ENCODE measurements at places on chromosomes 12 and 14.

DNA sequence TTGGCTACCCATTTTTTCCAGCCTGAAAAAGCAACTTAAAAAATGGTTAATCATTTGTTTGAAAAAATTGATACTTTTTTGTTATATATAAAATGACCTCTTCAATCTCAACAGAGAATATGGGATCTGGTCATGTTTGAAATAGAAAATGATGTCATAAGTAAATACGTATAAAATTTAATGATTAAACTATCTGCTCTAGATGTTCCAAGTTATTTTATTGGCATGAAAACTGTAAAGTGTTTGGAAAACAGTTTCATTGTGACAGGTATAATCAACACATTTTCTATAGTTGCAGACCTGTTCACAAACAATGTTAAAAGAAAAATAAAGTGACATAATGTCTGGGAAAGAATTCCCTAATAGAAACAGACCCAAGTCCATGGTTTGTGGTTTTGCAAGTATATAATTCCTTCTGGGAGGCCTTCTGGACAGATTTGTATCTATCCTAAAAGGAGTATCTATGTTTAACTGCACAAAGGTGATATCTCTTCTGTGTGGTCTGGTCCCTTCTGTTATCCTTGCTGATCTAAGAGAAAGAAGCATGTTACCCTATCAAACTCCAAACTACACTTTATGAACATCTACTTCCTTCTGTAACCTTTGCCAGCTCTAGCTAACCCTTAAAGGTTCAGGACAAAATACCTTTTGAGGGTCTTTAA lies 39.5 kb upstream of the LRIG3 start:
- no peaks in the 10 kb centered on the region for H3K36me3 ChIP-seq
- no peaks in the 10 kb centered on the region for H3K27me3 ChIP-seq

GRCh38 chr14:91416744-91417119 lies 888 bp downstream of the CCDC88C start:
- H3K27me3 ChIP-seq, result peaks cover 38% of the 10 kb centered on the region
- no peaks in the 10 kb centered on the region for H3K36me3 ChIP-seq
- H3K27ac ChIP-seq, result no peak overlapping the region

DNA sequence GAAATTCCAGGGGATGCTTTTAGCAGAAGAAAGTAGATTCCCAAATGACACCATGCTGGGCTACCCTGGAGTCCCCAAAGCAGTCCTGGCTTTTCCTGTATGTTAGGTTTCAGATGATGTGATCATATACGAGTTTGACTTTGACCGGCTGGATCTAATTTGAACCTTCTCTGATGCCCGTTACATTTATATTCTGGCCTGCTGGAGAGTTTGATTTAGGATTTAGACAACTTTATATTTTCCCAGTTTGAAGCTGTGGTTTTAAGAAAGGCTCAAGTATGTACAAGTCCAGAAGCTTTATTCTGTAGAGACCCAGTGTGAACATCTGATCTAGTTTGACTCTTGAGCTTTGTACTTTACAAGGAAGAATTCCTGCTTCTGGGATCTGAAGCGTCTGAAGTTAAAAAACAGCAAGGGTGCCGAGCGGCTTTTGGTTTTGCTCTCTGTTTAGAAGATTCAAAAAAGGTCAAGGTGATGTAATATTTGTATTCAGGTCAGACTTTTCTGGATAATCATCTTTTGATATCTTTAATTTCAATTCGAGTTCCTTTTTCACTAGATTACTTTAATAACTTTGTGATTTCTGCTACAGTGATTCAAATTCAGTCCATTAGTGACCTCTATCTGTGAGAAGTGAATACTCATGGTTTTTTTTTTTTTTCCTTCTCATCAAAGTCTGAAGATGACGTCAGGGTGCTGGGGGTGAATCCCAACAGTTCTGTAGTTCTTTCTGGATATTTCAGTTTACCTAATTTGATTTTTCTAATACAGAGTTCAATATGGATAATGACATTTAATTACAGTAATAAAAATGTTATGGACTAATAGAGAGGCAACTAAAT lies 6.3 kb downstream of the FLRT2 start:
- no peaks in the 10 kb centered on the region for H3K27me3 ChIP-seq
- H3K4me1 ChIP-seq, result peaks cover 43% of the 10 kb centered on the region
- peak overlapping the region; percentile 87 for H3K27ac ChIP-seq
- DNase-seq, result peak; percentile 92

- no peak overlapping the region for H3K27ac ChIP-seq
- H3K36me3 ChIP-seq, result no peaks in the 10 kb centered on the region
- H3K27me3 ChIP-seq, result peaks cover 53% of the 10 kb centered on the region
- H3K4me3 ChIP-seq, result no peak overlapping the region
- DNase-seq, result no peak
These were observed 48.8 kb downstream of the LRTM2 start for GRCh38 chr12:1869145-1869544.

DNA sequence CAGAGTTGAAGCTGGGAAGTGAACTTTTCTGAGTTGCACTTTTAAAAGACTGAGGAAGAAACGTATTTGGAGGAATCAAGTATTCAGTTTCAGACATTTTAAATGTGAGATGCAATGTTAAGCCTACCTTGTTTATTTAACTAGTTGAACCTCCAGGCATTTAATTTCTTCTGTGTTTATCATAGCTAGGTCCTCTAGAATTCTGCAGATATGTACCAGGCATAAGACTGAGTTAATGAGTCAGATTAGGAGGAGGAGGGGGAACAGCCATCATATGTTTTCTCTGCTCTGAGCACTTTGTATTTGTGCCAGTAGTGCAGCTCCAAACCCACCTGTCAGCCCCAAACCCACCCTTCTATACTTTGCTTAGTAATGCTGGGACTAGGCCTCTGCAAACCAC lies 16.4 kb upstream of the SAMD4A start:
- H3K27me3 ChIP-seq, result no peaks in the 10 kb centered on the region
- no peak for DNase-seq
- H3K36me3 ChIP-seq, result no peaks in the 10 kb centered on the region
- H3K27ac ChIP-seq, result no peak overlapping the region

GRCh38 chr12:101021911-101022388 lies 188.1 kb downstream of the SLC5A8 start:
- H3K27me3 ChIP-seq, result no peaks in the 10 kb centered on the region
- no peaks in the 10 kb centered on the region for H3K36me3 ChIP-seq
- peak overlapping the region; percentile 80 for H3K27ac ChIP-seq
- DNase-seq, result peak; percentile 96
- H3K4me1 ChIP-seq, result peaks cover 47% of the 10 kb centered on the region

DNA sequence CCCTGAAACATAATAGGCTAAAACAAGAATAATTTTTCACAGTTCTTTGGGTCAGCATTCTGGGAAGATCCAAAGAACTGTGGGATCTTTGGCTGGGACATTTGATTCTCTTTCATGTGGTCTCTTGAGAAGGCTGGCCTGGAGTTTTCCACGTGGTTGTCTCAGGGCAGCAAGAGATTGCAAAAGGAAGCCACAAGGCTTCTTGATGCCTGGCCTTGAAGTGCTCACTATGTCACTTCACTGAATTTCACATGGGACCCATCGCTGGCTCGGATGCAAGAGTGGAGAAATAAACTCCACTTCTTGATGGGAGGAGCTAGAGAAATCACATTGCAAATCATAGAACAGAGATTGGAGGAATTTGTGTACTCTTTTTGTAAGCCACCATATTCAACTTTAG lies 343.4 kb downstream of the MED13L start:
- no peak overlapping the region for H3K27ac ChIP-seq
- no peak overlapping the region for H3K4me3 ChIP-seq
- no peaks in the 10 kb centered on the region for H3K27me3 ChIP-seq

GRCh38 chr12:848173-848865 lies 95.9 kb downstream of the WNK1 start:
- no peak overlapping the region for H3K4me3 ChIP-seq
- peaks cover 47% of the 10 kb centered on the region for H3K4me1 ChIP-seq
- H3K27ac ChIP-seq, result peak overlapping the region; percentile 46
- peak; percentile 75 for DNase-seq
- H3K27me3 ChIP-seq, result no peaks in the 10 kb centered on the region
- peaks cover 7% of the 10 kb centered on the region for H3K36me3 ChIP-seq

- DNase-seq, result no peak
- H3K4me3 ChIP-seq, result no peak overlapping the region
- no peaks in the 10 kb centered on the region for H3K36me3 ChIP-seq
These were observed 163.0 kb upstream of the PELI2 start for GRCh38 chr14:55955175-55955574.

- H3K27me3 ChIP-seq, result no peaks in the 10 kb centered on the region
- no peaks in the 10 kb centered on the region for H3K4me1 ChIP-seq
- DNase-seq, result no peak
- no peak overlapping the region for H3K27ac ChIP-seq
- H3K4me3 ChIP-seq, result no peak overlapping the region
These were observed 157.5 kb downstream of the NRXN3 start for GRCh38 chr14:78327426-78328221.

DNA sequence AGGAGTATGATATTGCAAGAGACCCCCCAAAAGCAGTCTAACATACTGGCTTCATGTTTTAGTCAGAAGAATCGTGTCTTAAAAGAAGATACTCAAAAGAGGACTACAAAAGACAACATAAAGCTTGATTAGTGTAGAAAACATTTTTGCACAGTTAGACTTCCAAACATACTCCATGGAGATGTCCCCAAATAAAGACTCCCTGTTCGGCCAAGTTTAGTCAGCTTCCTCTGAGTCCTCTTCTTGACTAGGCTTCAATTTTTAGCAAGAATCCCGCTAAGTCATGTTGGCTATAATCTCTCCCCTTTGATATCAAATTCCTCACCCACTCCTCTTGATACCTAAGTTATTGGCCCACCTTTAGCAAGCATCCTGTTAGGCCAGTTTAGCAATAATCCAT lies 298.0 kb downstream of the RMST start:
- no peaks in the 10 kb centered on the region for H3K27me3 ChIP-seq
- no peaks in the 10 kb centered on the region for H3K4me1 ChIP-seq
- H3K4me3 ChIP-seq, result no peak overlapping the region
- no peak overlapping the region for H3K27ac ChIP-seq
- no peaks in the 10 kb centered on the region for H3K36me3 ChIP-seq
- no peak for DNase-seq

- DNase-seq, result no peak
- H3K27ac ChIP-seq, result no peak overlapping the region
- H3K4me3 ChIP-seq, result no peak overlapping the region
- no peaks in the 10 kb centered on the region for H3K27me3 ChIP-seq
- peaks cover 29% of the 10 kb centered on the region for H3K36me3 ChIP-seq
These were observed 2.4 kb downstream of the MLF2 start for GRCh38 chr12:6750506-6750905.

DNA sequence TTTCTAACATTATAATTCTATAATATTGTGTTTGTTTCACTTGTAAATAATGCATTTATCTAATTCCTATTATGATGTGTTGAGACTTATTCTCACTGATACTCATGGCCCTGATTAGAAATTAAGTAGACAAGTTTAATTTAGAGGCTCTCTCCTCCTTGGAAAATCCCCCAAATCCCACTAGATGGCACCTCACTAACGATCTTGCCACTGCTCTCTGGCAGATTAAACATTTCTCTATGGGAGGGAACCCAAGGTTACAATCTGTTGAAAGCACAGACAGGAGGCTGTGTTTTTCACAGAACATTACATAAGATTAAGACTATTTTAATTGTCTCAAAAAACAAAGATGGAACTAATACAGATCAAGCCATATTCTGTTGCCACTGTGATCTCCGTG lies 318.7 kb downstream of the LRFN5 start:
- no peak overlapping the region for H3K27ac ChIP-seq
- no peak overlapping the region for H3K4me3 ChIP-seq
- H3K4me1 ChIP-seq, result no peaks in the 10 kb centered on the region

- no peaks in the 10 kb centered on the region for H3K27me3 ChIP-seq
- peak overlapping the region; percentile 62 for H3K4me3 ChIP-seq
- H3K4me1 ChIP-seq, result peaks cover 19% of the 10 kb centered on the region
- no peaks in the 10 kb centered on the region for H3K36me3 ChIP-seq
- peak overlapping the region; percentile 67 for H3K27ac ChIP-seq
These were observed 223.4 kb downstream of the PCNX1 start for GRCh38 chr14:71130491-71131179.

GRCh38 chr14:49220492-49220891 lies 365.7 kb downstream of the RPS29 start:
- H3K36me3 ChIP-seq, result no peaks in the 10 kb centered on the region
- no peaks in the 10 kb centered on the region for H3K27me3 ChIP-seq
- H3K27ac ChIP-seq, result no peak overlapping the region
- DNase-seq, result no peak

GRCh38 chr12:81668475-81668874 lies 90.7 kb downstream of the PPFIA2 start:
- DNase-seq, result peak; percentile 94
- peaks cover 4% of the 10 kb centered on the region for H3K4me1 ChIP-seq
- H3K36me3 ChIP-seq, result no peaks in the 10 kb centered on the region
- no peak overlapping the region for H3K27ac ChIP-seq
- H3K4me3 ChIP-seq, result no peak overlapping the region

GRCh38 chr14:36503771-36504741 lies 16.0 kb downstream of the NKX2-1 start:
- no peak for DNase-seq
- peaks cover 74% of the 10 kb centered on the region for H3K27me3 ChIP-seq
- no peak overlapping the region for H3K27ac ChIP-seq
- no peak overlapping the region for H3K4me3 ChIP-seq
- no peaks in the 10 kb centered on the region for H3K4me1 ChIP-seq

GRCh38 chr12:107526555-107527180 lies 158.9 kb upstream of the PWP1 start:
- H3K4me3 ChIP-seq, result no peak overlapping the region
- no peak overlapping the region for H3K27ac ChIP-seq
- no peaks in the 10 kb centered on the region for H3K36me3 ChIP-seq
- H3K4me1 ChIP-seq, result peaks cover 6% of the 10 kb centered on the region
- DNase-seq, result no peak

GRCh38 chr14:62497708-62498107 lies 547.5 kb downstream of the KCNH5 start:
- H3K27me3 ChIP-seq, result no peaks in the 10 kb centered on the region
- no peak for DNase-seq
- H3K36me3 ChIP-seq, result no peaks in the 10 kb centered on the region
- no peak overlapping the region for H3K27ac ChIP-seq

DNA sequence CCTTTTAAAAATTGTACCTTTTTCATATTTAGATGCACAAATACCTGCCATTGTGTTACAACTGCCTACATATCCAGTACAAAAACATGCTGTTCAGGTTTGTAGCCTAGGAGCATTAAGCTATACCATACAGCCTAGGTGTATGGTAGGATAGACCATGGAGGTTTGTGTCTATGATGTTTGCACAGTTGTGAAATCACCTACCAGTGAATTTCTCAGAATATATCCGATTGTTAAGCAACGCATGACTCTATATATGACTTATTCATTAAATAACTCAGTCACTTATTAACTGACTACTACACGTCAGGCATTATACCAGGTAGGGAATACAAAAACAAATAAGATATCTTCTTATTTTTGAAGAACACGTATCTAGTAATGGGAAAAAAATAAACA lies 26.2 kb upstream of the ETNK1 start:
- no peaks in the 10 kb centered on the region for H3K36me3 ChIP-seq
- H3K4me3 ChIP-seq, result no peak overlapping the region
- no peak for DNase-seq
- H3K27me3 ChIP-seq, result no peaks in the 10 kb centered on the region
- no peak overlapping the region for H3K27ac ChIP-seq

All from GM23248 (cell line).